Mesenteric fat pad (tissue), 1 donor: ENCODE measurements at places on chromosomes 6 and 20. TPM values are rescaled to one million over a fixed set of nuclear protein-coding genes. Genes with fewer than 3 reads are reported as not detected.

GABRR2 gene
- 2.2 TPM for total RNA-seq

CEP43 gene
- 8.6 TPM for total RNA-seq

BHLHE23 gene
- not detected for total RNA-seq

SSTR4 gene
- not detected for total RNA-seq
